Activated gamma-delta T cell treated with anti-CD3 and anti-CD28 coated beads, Interleukin-2, amount 50 U/mL, for 16 hours (primary cell): ENCODE measurements at places on chromosomes 12 and 14.

- DNase-seq: no peak
Measured at GRCh38 chr12:54052438-54053002, 1.1 kb upstream of the HOXC4 start.

DNA sequence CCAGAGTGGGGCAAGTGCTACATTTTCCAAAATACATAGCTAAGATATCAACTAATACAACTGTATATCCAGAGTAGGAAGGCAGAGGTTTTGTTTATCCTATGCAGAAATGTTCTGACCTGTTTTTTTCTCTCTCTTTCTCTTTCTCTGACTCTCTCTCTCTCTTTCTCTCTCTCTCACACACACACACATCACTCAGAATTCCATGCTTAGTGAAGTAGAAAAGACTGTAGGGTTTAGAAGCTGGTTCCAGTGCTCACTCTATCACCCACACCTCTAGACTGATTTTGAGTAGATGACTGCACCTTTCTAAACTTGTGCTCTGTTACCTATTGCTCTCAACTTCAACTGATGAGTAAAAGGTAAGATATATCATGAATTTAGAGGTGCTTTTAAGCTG lies 356.7 kb downstream of the LRIG3 start:
- no peak for DNase-seq

GRCh38 chr12:30985814-30986452 lies 59.4 kb downstream of the TSPAN11 start:
- no peak for DNase-seq

DNA sequence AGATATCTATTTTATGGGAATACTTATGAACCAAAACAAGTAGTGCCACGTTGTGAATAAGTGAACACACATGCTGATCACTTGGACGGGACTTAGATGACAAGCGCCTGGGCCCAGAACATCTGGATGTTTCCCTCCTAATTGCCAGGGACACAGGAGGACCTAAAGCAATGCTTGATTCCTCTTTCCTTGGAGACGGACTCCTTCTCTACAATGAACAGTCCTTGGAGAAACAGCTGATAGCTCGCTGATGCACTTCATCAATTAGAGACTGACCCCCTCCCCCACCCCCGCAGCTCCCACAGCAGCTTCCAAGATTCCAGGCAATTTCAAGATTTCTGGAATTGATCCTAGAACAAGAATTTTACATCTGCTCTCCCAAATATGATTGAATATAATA lies 86.4 kb downstream of the ST8SIA1 start:
- DNase-seq: no peak

- no peak for DNase-seq
Measured at GRCh38 chr12:111677186-111677585, 8.6 kb downstream of the BRAP start.

DNA sequence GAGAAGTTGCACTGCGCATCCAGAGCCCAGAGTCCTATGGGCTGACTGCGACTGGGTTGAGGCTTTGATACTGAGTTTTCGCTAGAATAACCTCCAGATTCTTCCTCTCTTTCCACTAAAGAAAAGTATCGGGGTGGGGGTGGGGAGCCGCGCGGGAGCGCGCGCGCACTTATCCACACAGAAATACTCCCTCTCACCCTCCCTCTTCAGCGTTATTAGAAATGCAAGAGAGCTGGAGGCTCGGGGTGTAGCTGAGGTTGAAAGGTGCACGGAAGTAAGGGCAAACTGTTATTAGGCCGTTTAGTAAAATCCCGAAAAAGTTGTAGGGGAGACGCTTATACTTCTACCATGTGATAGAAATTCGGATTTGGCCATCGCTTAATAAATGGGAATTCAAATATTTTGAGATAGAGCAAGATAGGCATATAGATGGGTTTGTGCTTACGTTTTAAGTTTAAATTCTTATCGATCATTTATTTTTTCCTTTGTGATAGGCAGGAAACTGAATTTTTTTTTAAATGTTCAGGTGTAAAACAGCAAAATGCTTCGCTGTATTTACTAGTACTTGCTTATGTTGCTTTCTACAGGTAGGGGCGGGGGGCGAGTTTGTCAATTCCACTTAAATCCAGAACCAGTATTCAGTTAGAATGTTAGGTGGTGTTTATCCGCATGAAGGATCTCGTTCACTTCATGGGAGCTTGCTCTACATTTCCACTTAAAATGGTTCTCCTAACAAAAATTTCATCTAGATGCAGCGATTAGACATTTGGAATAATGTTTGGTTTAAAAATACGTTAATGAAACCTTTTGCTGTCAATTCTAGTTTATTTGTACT lies 1.1 kb downstream of the ARHGAP5 start:
- DNase-seq: no peak

- DNase-seq: no peak
Measured at GRCh38 chr14:27181333-27181732, 583.5 kb upstream of the NOVA1 start.

DNA sequence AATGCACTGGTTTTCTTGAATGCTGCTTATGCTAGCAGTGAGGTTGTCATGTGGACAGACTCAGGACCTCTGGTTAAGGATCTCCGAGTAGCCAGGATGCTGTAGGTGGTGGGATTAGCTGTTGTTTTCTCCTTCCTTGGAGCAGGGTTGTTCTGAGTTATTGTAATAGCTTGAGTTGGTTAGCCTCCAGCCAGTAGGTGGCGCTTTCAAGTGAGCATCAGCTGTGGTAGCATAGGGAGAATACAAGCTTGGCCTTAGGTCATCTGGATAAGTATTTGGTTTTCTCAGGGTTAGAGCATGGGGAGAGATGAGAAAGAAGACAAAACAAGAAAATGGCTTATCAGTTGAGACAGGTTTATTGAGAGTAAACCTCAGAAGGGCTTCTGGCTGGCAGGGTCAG lies 299.7 kb upstream of the FBXO33 start:
- no peak for DNase-seq

DNA sequence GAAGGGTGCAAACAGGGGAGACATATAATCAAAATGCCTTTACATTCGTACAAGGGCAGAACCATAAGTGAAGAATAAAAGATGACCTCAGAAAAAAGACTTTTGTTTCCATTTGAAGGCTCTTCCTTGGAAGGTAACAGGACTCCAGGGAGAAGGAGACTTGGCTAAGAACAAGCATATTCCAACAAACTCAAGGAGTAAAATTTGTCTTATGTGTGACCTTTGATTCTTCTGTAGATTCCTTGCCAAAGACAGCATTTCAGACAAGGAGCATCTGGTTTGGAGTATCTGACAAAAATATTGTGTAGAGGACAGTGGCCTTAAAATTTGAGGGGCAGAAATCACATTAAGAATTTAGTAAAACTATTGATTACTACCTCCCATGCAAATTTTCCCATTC lies 991.9 kb downstream of the FLRT2 start:
- DNase-seq: no peak

- DNase-seq: no peak
Measured at GRCh38 chr12:92007787-92008186, 137.9 kb downstream of the BTG1 start.

DNA sequence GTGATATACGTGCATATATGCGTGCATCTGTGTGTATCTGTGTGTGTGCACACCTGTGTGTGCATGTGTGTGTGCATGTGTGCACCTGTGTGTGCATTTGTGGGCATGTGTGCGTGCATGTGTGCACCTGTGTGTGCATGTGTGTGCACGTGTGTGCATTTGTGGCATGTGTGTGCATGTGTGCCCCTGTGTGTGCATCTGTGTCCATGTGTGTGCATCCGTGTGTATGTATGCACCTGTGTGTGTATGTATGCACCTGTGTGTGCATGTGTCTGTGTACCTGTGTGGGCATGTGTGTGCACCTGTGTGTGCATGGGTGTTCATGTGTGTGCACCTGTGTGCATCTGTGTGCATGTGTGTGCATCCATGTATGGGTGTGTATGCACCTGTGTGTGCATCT lies 167.8 kb upstream of the SFSWAP start:
- no peak for DNase-seq

- no peak for DNase-seq
Measured at GRCh38 chr12:130965214-130965613, 11.5 kb downstream of the ADGRD1 start.

DNA sequence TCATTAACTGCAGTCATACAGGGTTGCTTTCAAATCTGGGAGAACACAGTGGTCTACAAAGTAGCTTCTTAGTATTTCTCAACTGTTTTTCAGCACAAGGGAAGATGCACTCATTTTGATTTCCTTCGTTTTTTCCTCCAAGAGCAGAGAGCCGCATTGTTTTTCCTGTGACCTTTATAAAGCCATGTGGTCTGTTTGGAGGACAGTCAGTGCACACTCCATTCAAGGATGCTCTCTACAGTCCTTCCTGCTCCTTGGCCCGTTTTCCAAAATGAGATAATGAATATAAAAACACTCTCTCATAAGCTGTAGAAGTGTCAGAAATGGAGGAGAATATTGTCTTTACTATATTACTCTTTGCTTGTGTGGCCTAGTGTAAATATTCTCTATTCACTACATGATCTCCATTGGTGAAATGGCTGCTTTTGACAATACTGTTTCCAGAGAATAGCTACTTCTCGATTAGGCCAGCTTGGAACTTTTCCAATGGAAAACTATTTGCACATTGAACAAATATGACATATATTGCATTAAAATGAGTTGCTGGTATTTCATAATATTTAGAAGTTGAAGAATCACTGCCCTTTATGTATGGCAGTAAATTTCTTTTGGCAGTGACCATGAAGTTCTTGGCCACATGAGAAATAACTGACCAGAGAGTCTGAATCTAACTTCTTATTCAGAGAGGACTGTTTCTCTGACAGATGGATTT lies 393.1 kb upstream of the RGS6 start:
- no peak for DNase-seq

DNA sequence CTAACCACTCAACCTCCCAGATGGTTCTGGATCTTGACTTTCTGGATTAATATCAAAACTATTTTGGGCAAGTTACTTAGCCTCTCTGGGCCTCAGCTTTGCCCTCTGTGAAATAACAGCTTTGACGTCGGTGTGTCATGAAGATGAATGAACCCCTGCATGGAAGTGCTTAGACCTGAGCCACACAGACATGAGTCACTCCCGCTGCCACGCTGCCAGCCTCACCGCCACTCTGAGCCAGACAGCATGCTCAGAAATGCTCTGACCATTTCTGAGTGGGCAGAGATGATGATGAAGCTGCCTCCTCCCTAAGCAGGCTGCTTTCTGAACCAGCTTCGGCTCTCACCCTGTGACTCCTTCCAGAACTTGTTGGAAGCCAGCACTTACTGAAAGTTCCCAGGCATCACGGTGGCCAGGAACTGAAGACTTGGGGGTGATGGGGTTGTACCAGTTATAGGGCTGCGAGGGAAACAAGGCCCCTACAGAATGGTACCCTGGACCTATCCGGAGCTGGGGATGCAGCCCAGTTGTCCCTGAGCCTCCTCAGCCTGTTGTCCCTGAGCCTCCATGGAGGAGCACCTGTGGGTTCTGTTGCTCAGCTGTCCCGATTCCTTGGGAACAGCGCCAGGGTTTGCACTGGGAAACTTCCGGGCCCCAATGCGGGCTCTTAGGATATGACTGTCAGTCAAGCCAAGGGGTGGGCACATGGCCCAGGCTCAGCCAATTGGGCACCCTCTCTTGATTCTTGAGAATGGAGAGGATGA lies 2.0 kb upstream of the CCDC197 start:
- peak; percentile 45 for DNase-seq

GRCh38 chr12:95942524-95943329 lies at the start of gene CCDC38:
Gene CCDC38, minus strand, starts transcription at chr12:95942614. Its CDS starts 6,105 bp downstream, at chr12:95936509.
- peak; percentile 77 for DNase-seq
